Activated naive CD8-positive, alpha-beta T cell treated with anti-CD3 and anti-CD28 coated beads, Interleukin-2, amount 50 U/mL, for 24 hours (primary cell): ENCODE measurements at places on chromosomes 12 and 14.

- peak; percentile 60 for DNase-seq
These were observed 20.3 kb upstream of the AMN1 start for GRCh38 chr12:31749024-31749704.

- no peak for DNase-seq
These were observed 700 bp downstream of the SIX6 start for GRCh38 chr14:60509438-60510253.

GRCh38 chr14:93548102-93548843 lies 117.5 kb downstream of the UNC79 start:
- DNase-seq: no peak

GRCh38 chr12:48084066-48084465 lies 21.8 kb downstream of the SENP1 start:
- no peak for DNase-seq

DNA sequence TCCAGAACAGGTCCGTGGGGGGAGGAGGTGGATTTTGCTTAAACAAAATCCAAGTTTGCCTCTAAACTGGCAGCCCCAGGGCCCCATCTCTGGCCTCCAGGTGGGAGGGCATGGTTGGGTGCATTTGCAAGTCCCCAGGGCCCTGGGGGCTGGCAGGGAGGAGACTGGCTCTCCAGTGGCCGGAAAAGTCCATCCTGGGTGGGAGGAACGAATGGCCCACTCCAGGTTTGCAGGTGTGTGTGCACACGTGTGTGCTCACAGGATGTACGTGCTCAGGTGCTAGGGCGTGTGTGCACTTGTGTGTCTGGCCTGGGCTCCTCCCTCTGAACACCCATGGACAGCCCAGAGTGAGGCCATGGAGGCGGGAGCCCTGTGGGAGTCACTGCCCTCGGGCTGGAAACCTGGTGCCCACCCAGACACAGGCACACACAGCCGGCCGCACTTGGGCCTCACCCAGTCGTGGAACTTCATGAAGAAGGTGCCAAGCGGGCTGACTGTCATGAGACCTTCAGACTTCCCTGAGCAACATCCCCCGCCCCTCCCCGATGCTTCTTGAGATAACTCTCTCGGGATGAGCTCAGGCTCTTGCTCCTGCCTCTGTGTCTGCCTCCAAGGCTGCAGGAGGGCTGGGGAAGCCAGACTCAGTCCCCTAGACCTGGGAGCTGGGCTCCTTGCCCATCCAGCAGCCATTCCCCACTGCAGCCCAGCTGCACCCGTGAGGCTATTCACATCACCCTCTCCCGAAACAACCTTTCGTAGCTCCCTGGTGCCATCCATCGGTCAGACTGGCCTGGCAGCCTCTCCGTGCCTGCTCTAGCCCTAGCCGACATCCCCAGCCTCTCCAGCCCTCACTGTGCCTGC lies 9.4 kb downstream of the AHNAK2 start:
- DNase-seq: no peak

- no peak for DNase-seq
These were observed 7.4 kb downstream of the ACOT2 start for GRCh38 chr14:73576391-73576790.

- DNase-seq: peak; percentile 40
These were observed at the start of gene PTGDR for GRCh38 chr14:52267501-52268278. Gene PTGDR, plus strand, starts transcription at chr14:52267698. Its CDS starts 117 bp downstream, at chr14:52267815.

GRCh38 chr14:90305176-90305601 lies 26.6 kb downstream of the NRDE2 start:
- no peak for DNase-seq

- DNase-seq: no peak
These were observed 18.8 kb downstream of the STYX start for GRCh38 chr14:52748647-52749292.

DNA sequence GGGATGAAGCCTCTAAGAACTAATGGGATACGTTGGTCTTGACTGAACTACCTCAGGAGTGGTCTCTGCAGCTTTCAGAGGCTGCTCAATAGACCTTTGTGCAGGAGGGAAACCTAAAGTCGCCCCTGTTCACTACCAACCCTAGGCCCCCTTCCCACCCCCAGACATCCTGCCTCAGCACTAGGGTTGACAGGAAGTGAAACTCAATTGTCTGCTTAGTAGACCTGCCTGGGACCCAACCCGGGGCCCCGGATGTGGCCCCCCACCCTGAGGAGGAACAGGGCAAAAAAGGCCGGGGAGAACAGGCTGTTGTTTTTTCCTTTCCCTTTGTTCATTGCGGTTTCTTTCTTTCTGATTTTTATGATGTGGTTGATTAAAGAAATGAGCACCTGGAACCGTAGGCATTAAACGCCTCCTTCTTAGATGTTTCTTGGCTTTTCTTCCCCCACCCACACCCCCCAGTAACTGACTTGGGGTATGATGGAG lies 1.6 kb upstream of the DGKA start:
- peak; percentile 80 for DNase-seq

DNA sequence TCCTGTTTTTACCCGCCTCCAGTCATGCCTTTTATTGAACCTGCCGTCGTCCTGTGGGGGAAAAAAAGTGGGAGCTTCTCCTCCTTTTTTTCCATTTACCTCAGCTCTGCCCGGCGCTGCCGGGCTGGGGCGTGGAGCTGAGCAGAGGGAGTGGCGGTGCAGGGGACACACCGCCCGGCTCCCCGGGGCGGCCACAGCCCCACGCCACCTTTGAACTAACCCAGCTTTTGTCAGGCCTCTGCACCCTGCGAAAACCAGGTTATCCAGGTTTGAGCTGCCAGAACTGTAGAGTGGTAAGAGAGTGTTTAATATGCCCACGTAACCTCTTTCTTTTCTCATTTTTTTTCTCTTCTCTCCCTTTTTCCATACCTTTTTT lies 161.0 kb upstream of the FKBP4 start:
- DNase-seq: no peak

DNA sequence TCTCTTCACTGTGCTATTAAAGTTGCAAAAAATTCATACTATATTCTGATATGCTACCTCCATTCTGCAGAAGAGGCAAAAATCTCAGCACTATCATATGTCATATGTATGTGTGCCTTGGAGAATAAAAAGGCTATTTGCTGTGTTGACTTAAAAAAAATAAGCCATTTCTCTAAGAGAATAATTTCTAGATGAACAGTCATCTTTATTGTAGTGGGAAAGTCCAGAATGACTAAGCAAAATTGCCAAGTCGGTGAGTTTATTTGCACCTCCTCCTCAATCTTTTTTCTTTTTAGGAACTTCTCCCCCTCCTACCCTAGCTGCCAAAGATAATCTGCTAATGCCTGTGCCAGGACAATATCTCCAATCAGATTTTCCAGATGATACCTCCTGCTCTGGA lies 353.8 kb upstream of the FAR2 start:
- DNase-seq: no peak

GRCh38 chr12:11228296-11228879 lies 41.1 kb downstream of the PRB3 start:
- peak; percentile 33 for DNase-seq

DNA sequence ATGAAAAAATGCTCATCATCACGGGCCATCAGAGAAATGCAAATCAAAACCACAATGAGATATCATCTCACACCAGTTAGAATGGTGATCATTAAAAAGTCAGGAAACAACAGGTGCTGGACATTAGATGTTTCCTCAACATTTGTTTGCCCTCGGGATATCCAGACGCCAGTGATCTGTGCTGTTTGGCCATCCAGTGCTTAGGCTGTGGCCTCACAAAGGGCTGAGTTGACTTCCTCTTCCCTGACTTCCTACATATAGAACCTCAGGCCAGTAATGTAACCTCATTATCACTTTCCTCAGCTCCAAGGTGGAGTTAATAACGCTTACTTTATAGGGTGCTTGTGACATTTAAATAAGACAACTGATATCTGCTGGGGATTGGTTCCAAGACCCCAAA lies 51.8 kb downstream of the SLC15A5 start:
- no peak for DNase-seq

- DNase-seq: no peak
These were observed 278.3 kb downstream of the ADGRD1 start for GRCh38 chr12:131232036-131232435.
